Anterior cingulate cortex (tissue), 58 donors: ENCODE measurements at places on chromosomes 2 and 18.

DNA sequence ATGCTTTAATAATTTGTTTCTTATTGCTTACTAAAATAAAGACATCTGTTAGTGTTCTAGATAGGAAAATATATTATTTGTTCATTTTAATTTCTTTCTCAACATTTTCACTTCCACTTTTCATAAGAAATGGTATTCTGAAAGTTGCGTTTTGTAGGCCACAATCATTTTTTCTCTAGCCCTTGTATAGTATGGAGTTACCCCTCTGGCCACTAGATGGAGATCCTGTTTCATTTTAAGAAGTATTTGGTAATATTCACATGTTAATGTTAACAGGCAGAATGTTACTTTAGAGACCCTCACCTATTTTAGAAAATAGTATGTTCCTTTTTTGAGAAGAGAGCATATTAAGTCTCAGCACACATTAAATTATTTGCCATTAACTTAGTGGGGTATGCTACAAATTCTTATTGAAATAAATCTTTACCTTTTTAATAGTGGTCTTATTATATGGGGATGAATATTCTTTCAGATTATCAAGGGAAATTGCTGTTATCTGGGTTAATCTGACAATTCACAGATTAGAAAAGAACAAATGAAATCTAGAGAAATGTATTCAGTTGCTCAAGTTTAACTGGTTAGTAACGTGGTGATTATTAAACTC lies 73.9 kb upstream of the TTC27 start:
- no peak for DNase-seq

DNA sequence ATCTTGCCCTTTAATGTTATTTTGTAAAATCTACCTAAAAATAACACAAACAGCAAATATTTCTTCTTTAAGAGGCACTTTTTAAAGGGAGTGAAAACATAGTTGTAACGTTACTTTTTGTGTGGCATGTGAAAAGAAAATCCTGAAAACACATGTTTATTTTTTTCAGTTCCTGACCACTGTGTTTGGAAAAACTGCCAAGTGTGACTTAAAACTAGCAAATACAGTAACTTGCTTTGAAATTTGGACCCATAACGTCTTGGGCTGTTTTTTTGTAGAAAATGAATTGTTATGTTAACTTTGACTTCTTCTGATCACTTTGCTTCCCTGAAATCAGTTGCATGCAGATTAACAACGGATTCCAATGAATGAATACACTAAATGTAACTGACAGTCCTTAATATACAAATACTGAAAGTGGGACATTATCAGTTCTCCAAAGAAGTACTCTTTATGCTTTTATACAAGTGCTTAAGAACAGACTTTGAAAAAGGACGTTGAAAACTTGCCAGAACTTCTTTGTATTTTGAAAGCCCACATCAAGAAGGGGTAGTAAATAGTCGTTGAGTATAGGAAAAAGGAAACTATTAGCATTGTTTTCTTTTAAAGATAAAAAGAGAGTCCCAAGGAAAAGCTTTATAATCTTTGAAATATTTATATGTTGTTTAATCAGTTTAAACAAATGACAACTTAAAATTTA lies 96.1 kb upstream of the ZEB2 start:
- no peak for DNase-seq

GRCh38 chr2:190655113-190655512 lies 6.2 kb downstream of the NAB1 start:
- no peak for DNase-seq

DNA sequence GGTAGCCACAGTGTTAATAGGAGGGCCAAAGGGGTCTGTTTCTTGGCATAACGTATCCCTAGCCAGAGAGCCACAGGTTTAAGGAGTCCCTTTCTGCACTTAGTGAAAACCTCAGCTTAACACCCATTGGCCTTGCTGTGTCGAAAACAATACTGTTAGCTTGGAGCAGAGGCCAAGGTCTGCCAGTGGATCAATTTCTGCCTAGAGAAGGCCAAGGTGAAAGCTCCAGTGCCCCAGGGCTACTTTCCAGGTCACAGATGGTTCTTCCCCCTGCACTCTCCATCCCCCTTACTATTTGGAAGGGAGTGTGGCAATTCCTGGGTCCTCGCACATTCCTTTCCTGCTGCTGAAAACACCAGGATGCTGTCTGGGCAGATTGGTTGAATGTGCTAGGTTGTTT lies 74.8 kb upstream of the TNP1 start:
- no peak for DNase-seq

- DNase-seq, result no peak
Measured at GRCh38 chr2:132747046-132747445, 77.0 kb upstream of the LYPD1 start.

- DNase-seq, result no peak
Measured at GRCh38 chr2:191303140-191304005, 58.2 kb downstream of the MYO1B start.

GRCh38 chr2:46439582-46439981 lies 39.8 kb upstream of the TMEM247 start:
- no peak for DNase-seq

DNA sequence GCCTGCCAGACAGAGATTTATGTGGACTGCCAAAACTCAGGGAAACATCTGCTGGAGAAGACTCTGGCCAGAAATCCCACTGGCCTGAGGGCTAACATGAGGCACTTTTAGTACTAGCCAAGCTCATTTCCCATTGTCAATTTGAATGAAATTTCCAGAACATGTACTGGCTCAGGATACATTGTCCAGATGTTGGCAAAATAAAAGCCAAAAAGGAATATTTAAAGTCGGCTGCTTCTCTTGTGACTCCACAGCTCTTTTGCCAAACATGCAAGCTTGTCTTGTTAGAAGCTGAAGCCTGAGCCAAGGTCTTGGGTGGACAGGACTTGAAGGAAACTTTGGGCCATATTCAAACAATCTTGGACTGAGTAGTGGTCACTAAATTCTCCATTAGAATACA lies 215.5 kb downstream of the NCKAP5 start:
- DNase-seq, result no peak

- DNase-seq, result no peak
Measured at GRCh38 chr2:144509879-144510221, 10.1 kb downstream of the ZEB2 start.

- no peak for DNase-seq
Measured at GRCh38 chr18:52286675-52287074, 53.3 kb upstream of the DCC start.

DNA sequence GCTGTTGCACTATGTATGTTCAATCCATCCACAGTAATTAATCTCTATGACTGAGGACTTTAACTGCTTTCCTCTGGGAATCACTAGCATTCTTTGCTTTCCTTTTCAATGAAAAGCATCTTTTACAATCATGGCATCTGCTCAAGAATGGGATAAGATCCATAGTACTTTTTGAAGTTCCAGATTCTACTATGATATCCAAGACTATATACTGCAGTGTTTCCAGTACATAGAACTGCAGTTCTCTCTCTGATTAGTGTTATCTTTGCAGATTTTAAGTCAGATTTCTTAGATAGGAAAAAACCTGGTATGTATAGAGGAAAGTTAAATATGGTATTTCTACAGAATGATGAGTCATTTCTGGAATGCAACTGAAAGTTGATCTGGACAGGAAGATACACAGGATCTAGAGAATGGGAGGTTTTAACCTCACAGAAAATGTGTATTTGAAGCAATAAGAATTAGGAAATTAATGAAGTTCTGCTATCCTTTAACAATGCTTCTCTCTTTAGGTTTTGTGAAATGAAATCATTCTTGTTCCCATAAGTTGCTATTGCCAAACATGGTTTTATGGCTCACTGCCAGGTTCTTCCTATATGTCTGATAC lies 670.7 kb downstream of the ERBB4 start:
- DNase-seq, result no peak

DNA sequence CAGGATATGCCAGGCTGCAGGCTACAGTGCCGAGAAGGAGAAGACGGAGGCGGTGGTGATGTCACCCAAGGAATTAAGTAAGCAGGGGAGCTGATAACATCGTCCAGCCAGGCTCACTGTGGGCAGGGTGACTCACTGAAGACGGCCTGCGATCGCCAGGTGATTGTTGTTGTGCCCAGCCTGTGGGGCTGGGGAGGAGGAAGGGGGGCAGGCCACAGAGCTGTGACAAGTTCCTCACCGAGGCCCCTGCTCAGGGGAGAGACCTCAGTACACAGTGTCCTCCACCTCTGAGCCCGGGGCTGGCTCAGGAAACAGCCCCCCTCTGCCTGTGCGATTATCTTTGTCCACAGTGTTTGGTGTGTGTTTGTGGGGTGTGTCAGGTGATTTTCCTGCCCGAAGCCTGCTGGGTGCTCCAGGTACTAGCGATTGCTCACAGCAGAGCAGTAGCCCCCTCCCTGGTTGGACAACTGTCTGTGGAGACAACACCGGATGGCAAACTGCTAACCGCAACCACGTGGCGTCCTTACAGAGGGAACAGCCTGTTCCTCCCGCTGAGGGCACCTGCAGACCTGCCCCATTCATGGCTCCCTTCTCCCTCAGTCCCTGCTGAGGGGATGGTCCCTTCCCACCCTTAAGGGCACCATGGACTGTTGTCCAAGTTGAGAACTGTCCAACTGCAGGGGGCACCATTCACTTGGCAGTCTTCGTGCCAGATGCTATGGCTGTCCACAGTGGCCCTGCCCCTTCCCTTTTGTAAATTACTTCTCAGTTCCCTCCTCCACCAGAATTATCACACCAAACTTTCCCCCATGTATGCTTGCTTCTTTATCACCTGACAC lies 95.1 kb downstream of the ZFP36L2 start:
- no peak for DNase-seq

- no peak for DNase-seq
Measured at GRCh38 chr2:118150294-118150693, 62.0 kb downstream of the INSIG2 start.

- no peak for DNase-seq
Measured at GRCh38 chr18:73728657-73729056, 419.0 kb downstream of the FBXO15 start.

DNA sequence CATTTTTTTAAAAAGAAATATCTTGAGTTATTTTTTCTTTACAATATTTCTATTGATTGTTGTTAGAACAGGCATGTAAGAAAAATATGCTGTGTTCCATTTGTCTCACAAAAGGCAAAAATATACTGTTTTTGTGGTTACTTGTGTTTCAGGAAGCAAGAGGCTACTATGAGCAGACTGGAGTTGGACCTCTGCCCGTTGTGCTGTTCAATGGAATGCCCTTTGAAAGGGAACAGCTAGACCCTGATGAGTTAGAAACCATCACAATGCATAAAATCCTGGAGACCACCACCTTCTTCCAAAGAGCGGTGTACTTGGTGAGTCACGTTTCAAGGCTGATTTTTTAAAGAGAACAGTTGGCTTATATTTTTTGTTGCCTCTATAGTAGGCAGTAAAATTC lies 54.7 kb downstream of the UGGT1 start:
- no peak for DNase-seq

- no peak for DNase-seq
Measured at GRCh38 chr2:120959426-120959825, 223.8 kb downstream of the GLI2 start.

DNA sequence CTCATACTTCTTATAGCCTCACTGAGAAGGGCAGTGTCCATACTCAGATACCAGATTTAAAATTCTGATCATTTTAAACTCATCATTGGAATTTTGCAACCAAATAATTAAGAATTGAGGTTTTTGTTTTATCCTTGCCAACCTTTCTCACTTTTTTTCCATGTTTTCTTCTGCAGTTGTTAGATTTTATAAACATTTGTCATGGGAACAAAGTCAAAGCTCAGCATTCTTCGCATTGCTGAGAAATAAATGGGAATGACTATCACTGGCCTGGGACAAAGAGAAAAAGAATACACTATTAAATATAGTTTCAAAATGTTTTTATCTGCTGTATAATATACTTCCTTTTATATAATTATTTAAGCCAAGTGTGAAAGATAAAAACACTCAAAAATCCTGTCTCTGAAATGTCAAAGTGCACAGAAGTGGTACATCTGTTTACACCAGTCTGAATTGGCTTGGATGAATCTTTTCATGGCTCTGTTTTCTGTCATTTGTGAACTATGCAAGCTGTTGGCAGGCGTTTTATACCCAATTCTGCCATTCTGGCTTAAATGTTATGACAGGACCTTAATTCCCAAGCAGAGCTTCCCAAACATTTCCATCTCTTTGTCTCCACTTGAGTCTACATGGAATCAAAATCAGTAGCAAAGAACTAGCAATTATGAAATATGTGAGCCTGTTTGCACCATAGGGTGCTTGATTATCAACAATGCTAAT lies 249.3 kb upstream of the SYT4 start:
- no peak for DNase-seq
